ENCODE measurements at places on chromosomes 7 and 10. TPM values are rescaled to one million over a fixed set of nuclear protein-coding genes. Genes with fewer than 3 reads are reported as not detected.

NEUROG3 gene
- total RNA-seq = not detected

JAZF1 gene
- 5.5 TPM for total RNA-seq

ETV1 gene
- 26.6 TPM for total RNA-seq

CABCOCO1 gene
- total RNA-seq = 2.5 TPM

CH25H gene
- total RNA-seq = not detected

PNLIPRP1 gene
- not detected for total RNA-seq
